Peyer's patch (tissue), 4 donors: ENCODE measurements at places on chromosomes 6 and 20.

DNA sequence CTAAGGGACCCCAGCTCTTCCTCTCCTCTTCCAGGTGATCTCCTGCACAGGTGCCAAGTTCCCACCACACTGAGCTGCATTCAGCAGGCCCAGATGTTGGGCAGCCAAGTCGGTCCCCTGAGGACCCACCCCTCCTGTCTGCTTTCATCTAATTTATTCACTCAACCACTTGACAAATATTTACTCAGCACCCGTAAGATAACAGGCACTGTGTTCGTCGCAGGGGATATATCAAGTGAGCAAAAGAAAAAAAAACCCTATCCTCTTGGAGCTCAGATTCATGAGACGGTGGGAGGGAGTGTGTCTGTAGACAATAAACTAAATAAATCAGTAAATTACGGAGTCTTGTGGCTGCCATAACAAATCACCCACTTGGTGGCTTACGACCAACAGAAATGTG is 143.6 kb downstream of the MRPL14 start:
- DNase-seq, result no peak

- DNase-seq, result no peak
Measured at GRCh38 chr6:6968357-6968730, 139.4 kb upstream of the RREB1 start.

DNA sequence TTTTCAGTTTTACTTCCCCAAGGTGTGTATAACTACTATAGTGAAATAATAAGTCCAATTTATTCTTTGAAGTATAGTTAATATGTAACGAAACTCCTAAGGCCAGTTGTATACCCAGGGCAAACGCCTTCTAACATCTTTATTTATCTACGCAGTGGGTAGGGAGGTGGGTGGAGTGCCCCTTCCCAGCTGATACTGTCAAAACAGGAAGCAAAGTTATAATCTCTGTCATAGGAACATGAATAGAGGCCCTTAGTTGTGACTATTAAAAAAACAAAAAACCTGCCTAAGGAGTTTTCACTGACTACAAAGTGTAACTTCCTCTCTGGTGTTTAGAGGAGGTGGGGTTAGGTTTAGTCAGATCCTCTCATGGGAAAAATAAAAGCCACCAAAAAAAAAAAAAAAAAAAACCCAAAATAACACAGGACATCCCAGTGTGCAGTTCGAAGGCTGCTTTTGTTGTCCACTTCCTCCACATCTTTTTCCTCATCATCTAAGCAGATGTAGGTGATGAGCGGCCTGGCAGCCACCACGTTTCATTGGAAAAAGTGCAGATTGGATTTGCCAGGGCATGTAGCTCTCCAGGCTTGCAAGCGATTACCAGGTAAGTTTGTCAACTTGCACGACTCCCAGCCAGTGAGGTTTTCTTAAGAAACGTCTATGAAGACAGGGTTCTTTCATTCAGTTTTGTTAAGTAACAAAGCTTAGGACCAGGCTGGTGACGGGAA is 58.7 kb downstream of the UTRN start:
- DNase-seq, result no peak

- no peak for DNase-seq
Measured at GRCh38 chr20:49538950-49539349, 29.0 kb downstream of the PTGIS start.

- DNase-seq, result no peak
Measured at GRCh38 chr6:134281388-134281787, 36.5 kb downstream of the SGK1 start.

- DNase-seq, result no peak
Measured at GRCh38 chr20:59825563-59825920, 107.9 kb downstream of the SYCP2 start.

DNA sequence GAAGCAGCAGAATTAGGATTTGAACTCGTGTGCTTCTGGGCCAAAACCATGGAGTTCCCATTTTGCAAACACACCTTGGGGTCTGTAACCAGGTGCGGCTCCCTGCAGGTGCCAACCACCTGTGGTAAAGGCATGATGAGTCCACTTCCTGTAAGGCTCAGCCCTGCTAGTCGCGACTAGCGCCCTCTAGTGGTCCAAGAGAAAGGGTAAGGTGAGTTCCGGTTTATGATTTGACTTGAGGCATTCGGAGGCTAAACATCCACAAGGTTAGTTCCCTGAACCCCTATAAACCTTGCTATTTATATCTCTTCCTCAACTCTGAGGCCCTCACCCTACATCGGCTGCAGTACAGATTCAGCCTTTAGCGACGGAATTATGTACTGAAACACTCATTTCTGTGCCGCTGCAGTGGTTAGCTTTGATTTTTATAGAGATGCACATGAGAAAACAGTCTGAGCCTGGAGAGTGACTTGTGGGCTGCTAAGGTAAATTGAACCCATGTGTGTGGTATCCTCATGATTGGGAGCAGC is 173.4 kb downstream of the PLCB1 start:
- DNase-seq, result peak; percentile 82

DNA sequence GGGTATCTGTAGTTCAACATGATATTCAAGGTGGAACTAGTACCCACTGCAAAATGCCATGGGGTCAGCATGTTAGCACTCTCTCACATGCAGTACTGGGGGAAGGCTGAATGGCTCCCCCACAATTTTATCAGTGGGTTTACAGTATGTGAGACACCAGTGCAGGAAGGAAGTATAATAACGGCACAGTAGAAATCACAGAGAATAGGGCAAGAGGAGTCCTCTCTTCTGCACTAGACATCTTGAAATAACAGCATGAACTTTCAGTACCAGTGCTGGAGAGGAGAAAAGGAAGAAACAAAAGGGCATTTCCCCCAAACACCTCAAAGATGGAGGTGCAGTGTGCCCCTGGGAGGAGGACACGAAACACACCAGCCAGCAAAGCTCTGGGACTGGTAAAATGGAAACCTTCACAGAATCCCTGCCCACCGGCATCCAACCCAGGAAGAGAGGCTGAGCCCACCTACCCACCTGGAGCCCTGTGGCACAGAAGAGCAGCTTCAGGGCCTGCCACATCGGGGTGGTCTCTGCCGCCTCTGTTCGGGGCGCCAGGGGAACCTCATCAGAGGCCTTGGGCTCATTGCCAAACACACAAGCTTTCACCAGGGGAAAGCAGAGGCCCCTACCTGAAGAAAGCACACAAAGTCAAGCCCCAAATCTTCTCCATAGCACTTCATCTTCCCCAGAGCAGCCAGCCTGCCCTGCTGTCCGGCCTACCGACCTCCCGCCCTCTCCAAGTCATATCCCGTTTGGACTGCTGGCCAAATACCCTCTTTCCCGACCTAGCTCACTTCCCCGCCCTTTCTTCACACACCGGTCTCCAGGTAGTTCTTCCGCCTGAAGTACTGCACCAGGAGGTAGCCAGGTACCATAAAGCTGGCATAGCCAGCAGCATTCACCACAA is 1.2 kb downstream of the SLC35B2 start:
- DNase-seq, result no peak

- no peak for DNase-seq
Measured at GRCh38 chr20:36684747-36685146, 38.8 kb upstream of the SLA2 start.

- DNase-seq, result no peak
Measured at GRCh38 chr6:77389402-77389801, 73.9 kb downstream of the HTR1B start.

DNA sequence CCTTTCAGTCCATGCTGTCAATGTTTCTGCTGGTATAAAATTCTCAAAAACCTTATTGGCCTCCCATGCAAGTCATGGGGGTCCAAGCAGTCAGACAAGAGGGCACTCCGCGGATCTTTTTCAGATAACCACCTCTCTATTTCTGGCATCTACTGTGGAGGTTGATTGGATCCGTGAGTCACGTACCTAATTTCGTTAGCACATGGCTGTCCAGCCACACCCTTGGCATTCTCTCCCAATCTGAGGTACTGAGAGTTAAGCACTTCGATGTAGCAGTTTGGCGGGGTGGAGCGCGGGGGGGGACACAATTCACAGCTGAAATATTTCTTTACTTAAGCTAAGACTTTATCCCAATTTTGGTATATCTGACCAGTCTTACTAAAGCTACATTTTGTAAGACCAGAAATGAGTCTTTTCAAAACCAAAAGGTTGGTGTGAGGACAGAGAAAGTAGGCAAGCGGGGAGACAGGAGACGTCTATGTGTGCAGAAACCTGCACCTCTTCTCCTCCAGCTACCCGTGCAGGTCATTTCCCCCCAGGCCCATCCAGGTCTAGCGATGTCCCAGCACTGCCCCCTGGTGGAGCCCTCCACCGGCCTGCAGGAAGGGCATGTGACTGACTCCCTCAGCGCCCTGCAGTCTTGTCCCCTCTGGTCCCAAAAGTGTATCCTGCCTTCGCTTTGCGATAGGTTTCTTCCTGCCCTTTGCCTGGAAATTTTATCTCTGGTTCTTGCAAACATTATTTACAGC is 113.1 kb downstream of the ADAT2 start:
- DNase-seq, result peak; percentile 33

DNA sequence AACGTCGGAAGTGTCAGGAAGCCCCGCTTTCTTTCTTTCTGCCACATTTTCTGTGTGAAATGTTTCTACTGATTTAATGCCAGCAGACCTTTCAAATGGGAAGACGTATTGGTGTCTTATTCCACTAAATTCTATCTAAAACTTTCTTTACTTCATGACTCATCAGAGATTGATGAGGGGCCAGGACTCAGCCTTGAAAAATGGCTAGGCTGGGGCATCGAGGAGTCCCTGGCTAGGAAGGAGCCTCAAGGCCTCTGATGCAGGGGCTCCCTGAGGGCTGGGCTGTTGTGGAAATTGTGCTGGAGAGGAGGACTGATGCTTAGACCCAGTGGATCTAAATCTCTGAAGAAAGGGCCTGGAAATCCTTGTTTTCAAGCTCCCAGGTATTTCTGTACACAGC is 192.8 kb upstream of the PDE10A start:
- no peak for DNase-seq

- DNase-seq, result no peak
Measured at GRCh38 chr20:38601216-38602184, at the start of gene ARHGAP40. Gene ARHGAP40, plus strand, starts transcription at chr20:38601809.

DNA sequence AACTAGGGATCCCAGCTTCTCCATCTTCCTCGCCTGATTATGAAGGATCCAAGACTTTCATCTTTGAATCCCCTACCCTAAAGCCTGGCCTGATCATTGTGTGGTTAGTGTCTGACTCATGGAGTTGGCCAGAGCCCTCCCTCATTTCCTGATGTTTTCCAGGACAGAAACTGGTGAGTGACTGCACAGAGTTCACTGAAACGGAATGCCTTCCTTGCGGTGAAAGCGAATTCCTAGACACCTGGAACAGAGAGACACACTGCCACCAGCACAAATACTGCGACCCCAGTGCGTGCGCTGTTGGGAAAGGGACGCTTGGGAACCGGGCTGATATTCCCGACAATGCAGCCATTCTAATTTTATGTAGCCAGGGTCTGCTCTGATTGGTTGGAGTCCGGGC is 4.0 kb downstream of the CD40 start:
- no peak for DNase-seq

- no peak for DNase-seq
Measured at GRCh38 chr20:62391165-62392076, 4.5 kb downstream of the RPS21 start.
